BE2C (cell line): ENCODE measurements at places on chromosomes 11 and 22.

DNA sequence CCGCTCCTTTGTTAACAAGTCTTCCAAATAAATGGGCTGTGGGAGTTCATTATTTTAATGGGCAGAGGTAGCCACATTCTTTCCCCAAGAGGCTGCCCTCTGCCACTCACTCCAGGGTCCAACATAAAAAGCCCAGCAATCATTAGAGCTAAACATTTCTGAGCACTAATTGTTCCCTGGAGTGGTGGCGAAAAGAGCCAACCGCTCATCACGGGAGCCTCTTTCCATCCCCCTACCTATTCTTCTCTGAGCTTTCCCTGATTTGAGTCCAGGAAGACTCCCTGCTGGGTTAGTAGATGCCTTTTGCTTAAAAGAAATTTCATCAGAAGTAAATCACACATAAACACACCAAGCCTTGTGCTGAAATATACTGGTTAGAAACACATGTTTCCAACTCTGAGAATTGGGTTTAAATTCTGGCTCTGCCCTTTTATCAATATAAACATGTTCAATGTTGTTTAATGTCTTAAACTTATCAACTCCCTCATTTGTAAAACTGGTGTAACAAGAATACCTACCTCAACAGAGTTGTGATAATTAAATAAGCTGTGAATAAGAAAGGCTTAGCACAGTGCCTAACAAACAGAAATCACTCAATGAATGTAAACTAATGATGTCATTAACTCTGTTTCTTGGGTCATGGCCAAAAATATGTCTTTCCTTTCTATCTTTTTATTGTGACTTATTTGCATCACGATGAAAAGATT lies at the start of gene OR5A2:
TSS of gene OR5A2 (minus strand) at position 53 of the 707 bp plus-strand sequence. CDS start 3,460 bp downstream, outside the sequence.
- no peak for DNase-seq

- DNase-seq: no peak
Measured at GRCh38 chr11:60927600-60927999, 3.3 kb downstream of the TMEM132A start.

DNA sequence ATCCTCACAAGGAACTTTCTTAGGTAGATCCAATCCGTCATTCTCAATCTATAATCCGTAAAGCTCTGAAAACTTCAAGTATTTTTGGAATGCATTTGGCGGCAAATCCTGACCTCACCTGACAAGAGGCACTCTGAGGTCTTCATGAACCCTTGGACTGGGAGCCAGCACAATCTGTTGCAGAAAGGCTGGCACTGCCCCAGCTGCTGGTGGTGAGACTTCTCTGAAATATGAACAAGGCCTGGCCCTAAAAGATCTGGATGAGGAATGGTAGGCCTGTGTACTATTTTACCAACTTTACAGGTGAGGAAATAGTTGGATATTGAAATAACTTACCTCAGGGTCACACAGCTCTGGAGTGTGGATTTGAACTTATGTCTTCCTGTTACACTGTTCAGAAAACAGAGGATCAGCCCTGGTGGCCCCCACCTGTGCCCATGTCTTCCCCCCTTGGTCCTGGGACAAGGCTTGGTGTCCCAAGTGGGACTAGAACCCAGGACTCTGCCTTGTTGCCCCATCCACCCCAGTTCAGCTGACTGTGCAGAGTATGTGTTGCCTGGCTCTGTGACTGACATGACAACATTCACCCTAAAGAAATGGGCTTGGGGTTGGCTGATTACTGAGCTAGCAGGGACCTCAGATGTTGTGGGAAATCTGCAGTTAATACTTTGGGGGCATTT lies 471.4 kb downstream of the MN1 start:
- DNase-seq: no peak

DNA sequence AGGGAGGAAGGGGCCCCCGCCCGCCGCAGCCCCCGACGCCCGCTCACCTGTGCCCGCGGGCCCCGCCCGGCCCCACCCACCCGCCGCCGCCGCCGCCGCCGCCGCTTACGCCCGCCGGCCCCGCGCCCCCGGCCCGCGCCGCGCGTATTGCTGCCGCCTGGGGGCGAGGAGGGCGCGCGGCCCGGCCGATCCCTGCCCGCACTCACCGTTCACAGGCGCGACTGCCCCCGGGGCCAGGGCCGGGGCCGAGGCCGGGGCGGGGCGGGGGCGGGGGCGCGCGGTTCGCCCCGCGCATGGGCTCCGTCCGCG lies 212 bp downstream of the HRAS start:
- DNase-seq: no peak

DNA sequence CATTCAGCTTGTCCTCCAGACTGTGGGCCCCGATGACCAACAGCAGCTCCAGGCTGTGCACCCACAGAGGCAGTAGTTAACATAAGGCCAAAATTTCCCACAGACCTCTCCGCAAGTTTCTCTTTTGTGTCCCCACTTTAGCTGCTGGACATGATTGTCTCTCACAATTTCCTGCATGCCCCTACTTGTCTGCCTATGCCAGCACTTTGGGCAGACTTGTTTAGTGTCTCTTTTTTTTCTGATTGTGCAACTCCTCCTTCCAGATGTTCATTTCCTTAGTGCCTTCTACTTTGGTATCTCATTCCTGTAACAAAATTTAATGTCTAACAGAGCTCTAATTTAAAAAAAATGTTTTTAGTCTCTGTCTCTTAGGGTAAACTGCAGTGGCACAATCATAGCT lies 23.8 kb upstream of the SCN3B start:
- no peak for DNase-seq

DNA sequence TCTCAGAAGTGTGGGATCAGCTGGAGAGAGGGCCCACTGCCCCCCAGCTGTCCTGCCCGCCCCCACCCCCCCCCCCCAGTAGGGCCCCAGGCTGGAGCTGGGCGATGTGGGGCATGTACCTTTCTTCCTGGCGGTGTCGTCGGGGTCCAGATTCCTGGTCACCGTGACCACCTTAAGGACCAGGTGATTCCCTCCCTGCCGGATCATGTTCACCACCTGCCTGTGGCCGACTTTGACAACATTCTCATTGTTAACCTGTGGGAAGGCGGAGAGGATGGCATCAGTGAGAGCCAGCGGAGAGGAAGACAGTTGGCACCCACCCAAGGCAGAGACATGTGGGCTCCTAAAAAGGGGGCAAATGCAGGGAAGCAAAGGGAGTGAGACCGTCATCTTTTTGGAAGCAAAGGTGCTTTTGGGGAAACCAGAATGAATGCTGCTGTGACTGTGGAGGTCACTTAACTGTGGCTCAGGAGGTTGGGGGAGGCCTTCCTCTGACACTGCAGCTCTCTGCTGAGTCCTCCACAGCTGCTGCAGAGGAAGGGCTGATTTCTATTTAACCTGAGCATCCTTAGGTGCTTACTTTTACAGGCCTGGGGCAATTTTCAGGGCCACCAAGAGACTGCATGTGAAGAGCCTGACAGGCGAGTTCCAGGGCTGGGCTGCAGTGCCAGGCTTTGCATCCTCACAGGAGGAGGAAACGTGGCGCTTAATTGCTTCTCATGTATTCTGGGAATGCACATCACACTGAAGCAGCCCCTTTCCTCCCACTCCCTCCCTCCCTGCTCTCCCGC lies 104.5 kb downstream of the CTTN start:
- peak; percentile 14 for DNase-seq
